ENCODE measurements at places on chromosomes 11 and 22.

GRCh38 chr22:35220221-35220620 is 37.1 kb upstream of the HMGXB4 start:
- DNase-seq, result no peak

- no peak for DNase-seq
Observed at GRCh38 chr11:115298300-115299012, 205.8 kb downstream of the CADM1 start.

DNA sequence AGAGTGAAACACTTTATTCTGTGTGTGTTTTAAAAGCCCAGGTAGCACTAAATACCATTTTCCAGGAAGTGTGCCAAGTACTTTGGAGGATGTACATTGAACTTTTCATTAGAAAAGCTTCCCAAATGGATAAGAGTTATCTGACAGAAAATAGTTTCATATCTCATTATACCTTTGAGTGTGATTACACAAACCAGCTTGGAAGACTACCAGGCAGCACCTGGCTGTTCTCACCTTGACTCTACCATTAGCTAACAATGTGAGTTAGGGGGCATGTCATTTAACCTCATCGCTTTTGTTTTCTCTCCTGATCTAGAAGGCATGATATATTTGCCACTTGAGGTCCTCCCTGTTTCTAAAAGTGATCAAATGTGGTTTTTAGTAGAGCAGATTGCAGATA is 50.2 kb downstream of the GRM5 start:
- DNase-seq, result no peak

- DNase-seq, result no peak
Observed at GRCh38 chr22:40966726-40967085, 15.5 kb downstream of the RBX1 start.

GRCh38 chr22:37601540-37602442 is 6.8 kb upstream of the GGA1 start:
- peak; percentile 92 for DNase-seq

- DNase-seq, result peak; percentile 77
Observed at GRCh38 chr11:43404406-43404805, 45.7 kb downstream of the TTC17 start.

DNA sequence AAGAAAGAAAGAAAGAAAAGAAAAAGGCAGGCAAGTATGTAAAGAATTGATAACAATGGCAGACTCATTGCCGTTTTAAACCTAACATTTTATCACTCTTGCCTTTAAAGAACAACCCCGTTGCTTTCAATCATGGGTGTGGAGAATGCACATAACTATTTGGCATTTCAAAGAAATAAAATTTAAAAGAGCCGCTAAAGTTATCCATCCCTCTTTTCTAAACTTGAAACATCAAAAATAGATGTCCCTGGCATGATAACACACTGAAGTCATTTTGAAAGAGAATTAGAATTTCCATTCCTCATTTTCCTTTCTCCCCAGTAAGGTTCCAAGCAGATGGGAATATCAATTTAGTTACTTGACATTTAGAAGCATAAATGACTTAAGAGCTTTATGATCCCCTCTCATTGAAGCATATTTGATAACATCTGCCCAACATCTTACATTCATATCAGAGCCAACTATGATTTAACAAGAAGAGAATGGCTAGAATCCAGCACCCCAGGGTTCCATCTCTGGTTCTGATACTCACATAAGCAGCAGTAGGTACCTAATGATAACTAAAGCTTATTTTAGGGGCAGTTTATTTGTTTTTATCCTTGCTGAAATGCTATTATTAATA is 529.6 kb upstream of the LRRC4C start:
- no peak for DNase-seq

DNA sequence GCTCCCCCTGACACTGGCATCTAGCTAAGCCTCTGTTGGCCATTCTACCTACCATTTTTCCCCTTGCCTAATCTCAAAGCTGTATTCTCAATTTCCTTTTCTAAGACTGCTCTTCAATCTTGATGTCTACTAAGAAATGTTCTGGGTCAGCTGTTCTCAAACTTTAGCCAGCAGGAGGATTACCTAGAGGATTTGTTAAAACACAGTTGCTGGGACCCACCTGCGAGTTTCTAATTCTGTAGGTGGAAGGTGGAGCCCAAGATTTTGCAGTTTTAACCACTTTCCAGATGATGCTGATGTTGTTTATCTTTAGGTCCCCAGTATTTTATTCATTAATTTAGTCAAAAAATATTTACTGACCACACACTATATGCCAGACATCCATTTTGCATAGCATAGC is 9.3 kb upstream of the ARHGAP42 start:
- DNase-seq, result no peak

GRCh38 chr22:31104869-31105268 is 2.5 kb downstream of the SELENOM start:
- DNase-seq, result no peak

DNA sequence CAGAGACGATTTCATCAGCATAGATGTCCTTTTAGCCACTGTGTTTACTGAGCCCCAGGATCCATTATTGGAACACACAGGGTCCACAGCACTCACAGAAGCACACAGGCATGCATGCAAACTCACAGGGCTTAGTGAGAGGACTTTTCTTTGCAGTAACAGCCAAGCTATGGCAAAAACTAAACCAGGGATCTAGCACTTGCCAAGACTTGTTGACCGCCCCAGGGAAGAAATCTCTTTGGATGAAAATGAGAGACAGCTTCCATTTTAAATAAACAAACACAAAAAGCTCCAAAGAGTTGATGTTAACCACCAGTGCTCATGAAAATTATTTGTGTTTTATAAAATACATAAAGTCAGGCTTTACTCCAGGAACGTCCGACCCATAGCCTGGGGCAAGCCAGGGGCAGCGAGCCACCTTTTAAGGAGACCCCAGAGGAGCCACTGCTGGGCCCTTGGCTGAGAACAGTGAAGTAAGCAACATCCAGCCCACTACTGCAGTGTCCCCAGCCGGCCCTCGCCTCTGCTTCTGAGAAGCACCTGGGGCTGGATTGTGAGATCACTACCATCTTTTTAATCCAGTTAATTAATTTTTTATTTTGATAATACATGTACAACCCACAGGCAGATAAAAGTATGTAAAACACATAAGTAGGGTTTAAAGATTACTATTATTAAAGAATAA is 22.0 kb upstream of the TFIP11 start:
- peak; percentile 46 for DNase-seq

- no peak for DNase-seq
Observed at GRCh38 chr11:27467181-27467913, 5.2 kb downstream of the LGR4 start.

- no peak for DNase-seq
Observed at GRCh38 chr11:3129181-3129590, 35.9 kb downstream of the OSBPL5 start.

- DNase-seq, result no peak
Observed at GRCh38 chr11:112826788-112827187, 134.4 kb upstream of the NCAM1 start.

- peak; percentile 12 for DNase-seq
Observed at GRCh38 chr11:77170107-77170506, 42.1 kb downstream of the MYO7A start.

DNA sequence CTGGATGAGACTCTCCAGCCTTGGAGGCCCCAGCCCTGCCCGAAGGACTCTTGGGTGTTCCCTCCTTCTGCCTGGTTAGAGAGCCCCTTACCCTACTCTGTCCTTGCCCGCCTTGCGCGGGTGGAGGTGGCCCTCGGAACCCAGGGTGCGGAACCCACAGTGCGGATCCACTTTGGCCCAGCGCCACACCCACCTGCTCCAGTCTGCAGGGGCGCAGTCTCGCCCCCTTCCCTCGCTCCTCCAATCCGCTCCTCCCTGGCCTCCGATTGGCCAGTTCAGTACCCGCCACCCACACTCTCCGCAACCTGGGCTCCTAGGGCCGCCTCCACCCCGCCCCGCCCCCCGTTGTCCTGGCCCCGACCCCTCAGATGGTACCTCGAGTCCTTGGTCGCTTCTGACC is 2.4 kb downstream of the CAPN1 start:
- no peak for DNase-seq

DNA sequence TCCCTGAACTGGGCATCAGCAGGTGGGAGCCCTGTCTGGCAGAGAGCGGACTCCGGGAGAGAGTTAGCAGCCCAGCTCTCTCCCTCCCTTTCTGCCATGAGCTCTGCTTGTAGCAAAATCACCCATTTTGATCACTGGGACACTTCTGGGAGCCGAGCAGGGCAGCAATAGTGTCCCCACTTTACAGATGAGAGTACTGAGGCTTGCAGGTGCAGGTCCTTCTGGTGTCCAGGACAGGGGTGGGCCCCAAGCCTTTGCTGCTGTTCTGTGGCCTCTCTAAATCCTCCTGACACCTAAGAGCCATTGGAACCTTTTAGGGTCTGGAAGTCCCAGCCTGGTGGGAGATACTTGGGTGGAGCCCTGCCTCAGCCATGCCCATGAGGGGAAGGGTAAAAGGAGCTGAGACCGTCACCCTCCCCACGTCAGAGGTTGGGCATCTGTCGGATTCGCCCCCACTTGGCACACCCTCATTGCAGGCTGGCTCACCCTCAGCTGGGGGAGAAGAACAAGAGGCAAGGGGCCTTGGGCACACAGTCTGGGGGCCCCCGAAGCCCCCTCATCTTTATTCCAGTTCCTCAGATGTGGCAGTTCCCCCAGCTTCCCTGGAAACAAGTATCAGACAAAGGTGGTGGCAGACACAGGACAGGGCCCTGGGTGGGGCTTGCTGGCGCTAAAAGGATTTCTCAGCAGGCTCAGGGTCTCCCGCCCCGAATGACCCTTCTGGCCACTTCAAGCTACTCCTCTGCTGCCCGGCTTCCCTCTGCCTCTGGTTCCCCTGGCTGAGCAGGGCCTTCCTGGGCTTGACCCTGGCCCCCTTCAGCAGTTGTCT is 4.5 kb downstream of the RIN1 start:
- no peak for DNase-seq

- DNase-seq, result no peak
Observed at GRCh38 chr11:92297567-92298553, 73.2 kb downstream of the FAT3 start.

GRCh38 chr11:46738887-46739286 is 19.9 kb downstream of the F2 start:
- DNase-seq, result no peak

- no peak for DNase-seq
Observed at GRCh38 chr11:122933416-122933815, 48.2 kb downstream of the BSX start.

DNA sequence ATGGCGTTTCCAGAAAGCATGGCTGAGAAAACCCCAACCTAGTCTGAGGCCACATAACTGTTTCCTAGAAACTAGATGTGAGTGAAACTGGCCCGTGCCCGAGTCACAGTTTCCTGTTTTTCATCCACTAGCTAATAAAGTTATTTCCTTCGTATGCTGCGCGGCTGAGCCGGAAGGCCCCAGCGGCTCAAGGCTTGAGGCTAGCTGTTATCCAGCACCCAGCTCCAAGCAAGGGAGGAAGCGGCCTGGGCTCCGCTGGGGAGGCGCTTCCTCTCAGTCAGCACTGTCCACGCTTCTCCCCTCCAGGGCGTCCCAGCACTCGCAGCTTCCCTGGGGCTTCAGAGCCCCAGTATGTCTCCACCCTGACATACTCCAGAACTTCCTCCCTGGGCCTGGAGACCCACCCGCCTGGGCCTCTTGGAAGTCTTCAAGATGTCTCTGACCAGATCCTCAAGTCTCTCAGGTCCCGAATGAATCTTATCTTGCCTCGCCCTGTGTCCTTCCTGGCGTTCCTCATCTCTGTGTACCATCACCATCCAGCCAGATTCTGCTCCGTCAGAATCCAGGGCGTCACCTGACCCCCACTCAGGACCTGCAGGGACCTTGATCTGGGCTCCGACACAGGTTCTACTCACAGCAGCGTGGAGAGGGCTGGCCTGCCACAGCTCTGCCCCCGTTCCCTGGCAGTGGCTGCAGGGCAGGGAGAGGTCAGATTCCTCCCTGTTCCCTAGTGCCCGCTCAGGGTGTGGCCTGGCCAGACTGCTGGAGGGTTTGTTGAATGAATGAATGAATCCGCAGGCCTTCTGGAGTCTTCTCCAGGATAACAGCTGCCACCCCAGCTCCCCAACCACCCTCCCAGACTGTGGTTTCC is 81.9 kb downstream of the LRRC32 start:
- no peak for DNase-seq

- no peak for DNase-seq
Observed at GRCh38 chr22:33605666-33606065, 314.6 kb downstream of the LARGE1 start.

DNA sequence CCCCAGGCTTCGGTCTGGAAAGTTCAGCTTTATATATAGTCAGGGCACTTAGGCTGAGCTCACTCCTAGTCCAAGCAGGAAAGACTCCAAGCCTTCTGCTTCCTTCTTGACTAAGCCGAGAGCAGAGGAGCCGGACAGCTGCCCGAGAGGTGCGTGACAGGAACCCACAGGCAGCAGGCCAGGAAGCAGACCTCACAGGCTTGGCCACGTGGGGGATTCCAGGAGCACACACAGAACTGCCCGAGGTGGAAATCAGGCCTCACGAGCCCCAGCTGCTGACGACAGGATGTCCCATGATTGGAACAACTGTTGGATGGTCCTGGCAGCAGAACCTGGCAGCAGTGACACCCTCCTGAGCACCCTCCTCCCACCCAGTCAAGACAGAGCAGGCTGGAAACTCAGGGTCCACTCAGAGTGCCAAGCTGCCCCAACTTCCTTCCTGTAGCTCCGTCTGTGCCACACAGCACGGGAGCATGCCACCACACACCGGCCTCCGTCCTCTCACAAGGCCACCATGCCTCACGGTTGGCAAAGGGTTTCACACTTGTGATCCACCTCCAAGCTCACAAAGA is 5.4 kb downstream of the PLA2G6 start:
- DNase-seq, result peak; percentile 54

- DNase-seq, result no peak
Observed at GRCh38 chr11:33861386-33861785, 30.5 kb downstream of the LMO2 start.

DNA sequence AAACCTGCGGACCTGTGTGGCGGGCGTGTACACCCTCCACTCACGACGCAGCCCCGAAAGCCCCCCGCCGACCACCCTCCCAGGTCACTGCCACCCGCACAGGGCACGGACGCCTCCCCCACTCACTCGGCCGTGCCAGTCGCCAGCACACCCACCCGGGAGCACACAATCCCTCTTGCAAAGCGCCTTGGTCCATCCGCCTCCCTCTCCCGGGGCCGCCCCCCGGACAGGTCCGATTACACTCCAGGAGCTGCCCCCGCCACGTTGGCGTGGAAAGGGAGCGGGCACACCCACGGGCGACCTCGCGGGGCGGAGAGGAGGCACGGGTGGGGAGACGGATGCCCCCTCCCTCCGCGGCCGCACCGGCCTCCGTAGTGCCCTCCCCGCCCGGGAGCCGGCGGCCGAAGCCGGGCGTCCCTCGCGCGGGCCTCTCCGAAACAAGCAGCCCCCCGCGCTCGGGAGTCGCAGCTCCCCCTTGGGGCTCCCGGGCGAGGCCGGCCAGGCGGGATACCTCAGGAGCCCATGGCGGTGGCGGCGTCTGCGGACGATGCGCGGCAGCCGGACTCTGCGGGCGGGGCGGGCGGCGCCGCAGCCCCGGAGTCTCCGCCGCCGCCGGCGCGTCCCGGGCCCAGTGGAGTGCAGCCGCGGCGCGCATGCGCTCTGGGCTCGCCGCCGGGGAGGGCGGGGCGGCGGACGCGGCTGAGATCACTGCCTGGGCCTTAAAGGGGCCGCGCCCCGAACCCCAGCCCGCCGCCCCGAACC is at the start of gene TMEM184B:
Gene TMEM184B (minus strand): TSS at position 638 of the 762 bp plus-strand sequence. CDS start 25,049 bp downstream, outside the sequence.
- DNase-seq, result peak; percentile 49

- no peak for DNase-seq
Observed at GRCh38 chr22:16695261-16695660, 102.7 kb upstream of the CCT8L2 start.
